ENCODE measurements at places on chromosomes 1 and 21.
A peak's percentile ranks its signal among the peaks of the same experiment; 100 is the strongest.

DNA sequence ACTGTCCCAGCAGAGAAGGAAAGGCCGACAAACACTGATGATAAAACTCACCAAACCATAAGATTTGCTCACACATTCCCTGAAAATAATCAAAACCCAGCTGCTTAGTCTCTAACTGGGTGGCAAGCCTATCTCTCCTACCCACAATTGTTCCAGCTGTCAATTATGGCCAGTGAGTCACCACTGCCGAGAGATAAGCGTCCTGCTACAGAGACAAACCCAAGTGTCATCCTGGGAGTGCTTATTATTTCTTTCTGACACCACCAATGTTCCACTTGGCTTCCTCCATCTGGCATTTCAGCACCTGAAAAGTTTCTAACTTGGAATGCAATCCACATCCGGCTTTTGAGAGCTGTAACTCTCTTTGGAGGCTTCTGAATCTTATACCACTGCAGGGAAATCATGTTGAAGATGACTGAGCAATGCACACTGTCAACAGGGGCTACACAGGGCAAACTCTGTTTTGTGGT lies 51.5 kb upstream of the VAV3 start:
- DNase-seq, result no peak

DNA sequence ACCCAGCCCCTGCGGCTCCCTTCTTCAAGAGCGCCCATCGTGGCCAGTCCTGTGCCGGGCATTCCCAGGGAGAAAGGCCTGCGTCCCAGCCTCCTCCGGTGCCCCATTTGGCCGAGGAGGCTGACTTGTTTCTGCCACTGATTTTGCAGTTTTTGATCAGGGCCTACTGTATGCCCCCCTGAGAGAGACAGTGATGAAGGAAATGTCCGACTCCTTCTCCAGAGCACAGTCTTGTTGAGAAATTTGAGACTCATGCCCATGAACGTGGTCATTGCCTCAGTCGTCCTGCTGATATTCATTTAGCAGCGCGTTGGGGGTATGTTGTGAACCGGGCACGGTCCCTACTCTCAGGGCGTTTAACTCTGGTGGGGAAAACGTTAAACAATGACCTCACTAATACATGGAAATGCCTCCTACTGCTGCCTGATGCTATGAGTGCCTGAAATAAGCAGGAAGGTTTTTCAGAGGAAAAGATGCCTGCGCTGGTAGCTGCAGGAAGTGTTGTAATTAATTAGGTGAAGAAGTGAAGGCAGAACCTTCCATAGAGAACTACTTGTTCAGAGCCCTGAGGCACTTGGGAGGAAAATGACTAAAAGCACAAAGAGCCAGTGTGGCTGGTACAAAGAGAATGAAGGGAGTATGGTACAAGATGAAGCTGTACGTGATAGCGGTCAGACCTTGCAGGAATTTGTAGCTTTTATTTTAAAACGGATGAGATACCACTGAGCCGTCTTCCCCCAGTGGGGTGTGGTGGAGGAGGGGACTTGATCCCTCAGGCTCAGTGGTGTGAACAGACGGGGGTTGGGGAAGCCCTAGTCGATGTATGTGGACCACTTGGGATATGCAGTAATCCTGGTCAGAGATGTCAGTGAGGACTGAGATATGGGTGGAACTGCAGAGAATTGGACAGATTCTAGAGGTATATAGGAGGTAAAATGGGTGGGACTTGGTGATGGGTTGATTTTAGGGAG lies 730 bp downstream of the ZCCHC17 start:
- DNase-seq, result no peak

DNA sequence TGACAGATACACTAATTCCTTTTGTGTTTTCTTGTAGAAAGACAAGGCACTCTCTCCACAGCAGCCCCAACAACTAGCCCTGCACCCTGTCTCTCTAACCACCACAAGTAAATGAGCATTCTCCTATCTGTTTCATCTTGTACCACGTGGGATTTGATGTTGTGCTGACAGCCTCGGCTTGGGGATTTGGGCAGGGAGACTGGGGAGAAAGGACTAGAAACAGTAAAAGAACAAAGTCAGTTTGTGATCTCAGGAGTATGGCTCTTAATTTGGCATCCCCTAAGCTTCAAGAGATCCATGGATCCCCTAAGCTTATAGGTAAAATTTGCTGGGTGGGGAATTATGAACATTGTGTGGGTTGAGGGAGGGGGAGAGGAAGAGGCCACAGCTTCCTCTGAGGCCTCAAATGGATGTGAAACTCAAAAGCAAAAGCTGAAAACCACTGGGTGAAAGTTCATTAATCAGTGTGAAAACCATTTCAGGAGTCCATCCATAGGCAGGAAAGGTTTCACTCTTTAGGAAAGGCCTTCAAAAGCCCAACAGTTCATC lies 3.1 kb downstream of the C1orf162 start:
- DNase-seq, result peak; percentile 27

GRCh38 chr1:9180111-9180819 lies 51.4 kb upstream of the GPR157 start:
- DNase-seq, result no peak

- DNase-seq, result no peak
These were observed 60.0 kb upstream of the HMCN1 start for GRCh38 chr1:185674201-185674600.

Data from activated CD4-positive, alpha-beta T cell treated with anti-CD3 and anti-CD28 coated beads, Interleukin-2, amount 50 U/mL, for 24 hours (primary cell).